ENCODE measurements at places on chromosomes 3 and 15.

DNA sequence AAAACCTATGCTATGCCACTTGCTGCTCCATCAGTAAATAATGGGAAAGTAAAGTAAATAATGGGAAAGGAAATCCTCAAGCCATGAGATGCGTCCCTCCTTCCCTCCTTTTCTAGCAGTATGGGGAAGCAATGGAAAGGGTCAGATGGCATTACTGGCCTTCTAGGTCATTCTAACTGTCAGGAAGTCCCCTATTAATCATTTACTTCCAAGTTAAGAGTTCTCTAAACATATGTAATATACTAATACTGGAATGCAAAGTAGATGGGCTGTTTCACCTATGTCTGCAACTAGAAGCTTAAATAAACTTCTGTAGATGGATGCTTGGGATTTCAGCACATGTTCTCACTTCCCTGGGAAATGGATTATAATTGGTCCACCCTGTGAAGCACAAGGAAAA lies 55.9 kb downstream of the MDFIC2 start:
- DNase-seq: no peak

- DNase-seq: no peak
Measured at GRCh38 chr3:150083655-150084042, 113.0 kb upstream of the PFN2 start.

- no peak for DNase-seq
Measured at GRCh38 chr15:82048811-82049210, 3.0 kb upstream of the MEX3B start.

DNA sequence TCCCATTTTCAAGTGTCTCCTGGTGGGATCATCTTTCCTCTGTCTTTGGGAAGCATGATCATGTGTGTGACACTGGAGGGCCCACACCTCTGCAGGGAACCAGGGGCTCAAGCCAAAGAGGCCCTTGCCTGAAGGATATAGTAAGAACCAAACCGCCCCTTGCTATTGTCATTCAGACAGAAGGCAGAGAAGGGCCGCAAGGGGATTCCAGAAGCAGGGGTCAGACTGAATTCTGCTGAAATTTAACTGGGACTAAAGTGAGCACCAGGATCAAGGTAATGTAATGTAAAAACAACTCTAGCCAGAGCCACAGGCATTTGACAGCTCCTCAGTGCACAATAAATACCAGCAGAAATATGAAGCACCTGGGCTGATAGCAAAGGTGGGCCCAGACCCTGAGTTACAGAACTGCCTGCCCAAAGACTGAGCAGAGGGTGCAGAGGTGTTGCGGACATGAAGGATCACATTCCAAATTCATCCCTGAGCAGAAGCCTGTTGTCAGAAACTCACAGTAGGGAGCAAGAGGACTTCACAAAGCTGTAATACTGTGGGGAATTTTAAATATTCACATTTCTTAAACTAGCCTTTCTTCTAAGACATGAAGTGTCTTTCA lies 46.0 kb upstream of the RASGRF1 start:
- DNase-seq: no peak

GRCh38 chr3:106836906-106837305 lies 540.3 kb upstream of the CCDC54 start:
- DNase-seq: no peak

GRCh38 chr3:175349168-175349567 lies 490.0 kb downstream of the NAALADL2 start:
- DNase-seq: no peak

DNA sequence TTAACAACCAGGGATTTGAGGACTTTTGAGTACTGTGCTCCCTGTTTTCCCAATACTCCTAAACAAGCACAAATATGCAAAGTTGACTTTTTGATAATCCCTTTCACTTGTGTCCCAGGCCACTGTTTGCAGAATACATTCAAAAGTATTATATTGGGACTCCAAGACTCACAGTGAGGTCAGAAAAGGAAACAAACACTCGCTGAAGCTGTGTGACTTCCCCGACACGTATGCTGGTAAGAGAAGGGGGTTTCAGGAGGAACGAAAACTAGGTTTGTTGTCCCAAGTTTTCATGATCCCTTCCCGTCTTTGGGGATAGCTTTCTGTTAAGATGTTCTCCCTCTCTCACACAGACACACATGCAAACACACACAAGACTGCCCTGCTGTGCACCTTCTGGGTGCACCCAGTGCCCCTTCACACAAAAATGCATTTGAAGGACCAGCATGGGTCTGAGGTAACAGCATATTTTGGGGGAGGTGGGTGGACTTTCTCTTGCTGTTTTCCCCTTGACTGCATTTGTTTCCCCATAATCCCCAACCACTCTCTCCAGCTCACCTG lies 225.2 kb upstream of the PRICKLE2 start:
- DNase-seq: no peak

DNA sequence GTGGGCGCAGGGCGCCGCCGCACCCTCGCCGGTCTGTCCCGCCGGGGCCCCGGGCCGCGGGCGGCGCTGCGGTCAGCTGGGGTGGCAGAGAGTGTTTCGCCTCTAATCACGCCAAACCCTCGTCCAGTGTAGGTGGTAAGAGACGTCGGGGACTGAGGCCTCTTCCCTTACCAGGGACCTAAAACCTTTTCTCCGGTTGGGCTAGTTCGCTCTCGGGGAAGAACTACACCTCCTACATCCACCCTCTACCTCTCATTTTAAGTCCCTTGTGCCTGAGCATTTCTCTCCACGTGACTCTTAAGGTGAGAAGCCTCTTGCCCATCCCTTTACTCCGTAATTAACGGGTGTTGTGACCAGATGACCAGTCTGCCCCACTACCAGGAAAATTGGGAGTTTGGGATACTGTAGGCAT lies 520 bp downstream of the TMEM42 start:
- no peak for DNase-seq

DNA sequence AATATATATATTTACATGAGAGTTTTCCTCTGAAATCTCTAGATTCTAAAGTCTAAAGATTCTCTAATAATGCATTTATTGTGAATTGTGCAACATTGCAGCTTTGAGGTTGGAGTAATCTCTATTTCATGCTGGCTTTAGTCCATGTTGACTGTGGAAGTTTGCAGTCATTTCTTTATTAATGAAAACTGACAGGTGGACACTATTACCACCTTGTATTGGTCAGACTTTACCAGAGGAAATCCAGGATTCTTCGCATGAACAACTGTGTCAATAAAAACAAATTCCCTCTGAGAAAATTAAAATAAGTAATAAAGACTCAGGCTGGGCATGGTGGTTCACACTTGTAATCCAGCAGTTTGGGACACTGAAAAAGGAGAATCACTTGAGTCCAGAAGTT lies 274.1 kb downstream of the SHQ1 start:
- no peak for DNase-seq

DNA sequence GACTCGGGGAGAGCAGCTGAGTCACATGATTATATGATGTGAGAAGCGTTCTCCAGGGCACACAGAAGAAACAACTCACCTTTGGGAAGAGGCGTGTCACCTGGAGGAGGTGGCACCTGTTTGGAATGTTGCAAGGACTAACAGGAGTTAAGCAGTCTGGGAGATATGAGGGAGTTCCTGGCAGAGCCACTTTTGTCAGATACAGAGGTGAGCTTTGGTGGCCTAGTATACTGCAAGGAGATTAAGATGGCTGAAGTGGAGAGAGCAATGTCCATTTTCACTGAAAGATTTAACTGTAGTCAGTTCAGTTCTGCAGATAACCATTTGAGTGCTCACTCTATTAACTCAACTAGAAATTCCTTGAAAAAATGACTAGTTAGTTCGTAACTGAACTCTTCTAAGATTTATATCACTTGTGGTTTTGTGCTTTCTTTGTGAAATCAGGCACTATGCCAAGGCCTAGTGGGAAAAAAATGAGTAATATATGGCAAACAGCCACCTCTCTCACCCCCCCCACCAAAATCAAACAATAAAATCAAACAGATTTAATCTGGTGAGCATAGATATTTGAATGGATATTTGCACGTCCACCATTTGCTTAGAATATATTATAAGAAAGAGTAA lies 61.3 kb downstream of the CRYBG3 start:
- DNase-seq: no peak

GRCh38 chr15:62052713-62053112 lies 7.5 kb downstream of the VPS13C start:
- no peak for DNase-seq

GRCh38 chr15:40917585-40917984 lies 11.6 kb upstream of the DLL4 start:
- no peak for DNase-seq

GRCh38 chr3:155568295-155568694 lies 176.6 kb downstream of the PLCH1 start:
- no peak for DNase-seq

DNA sequence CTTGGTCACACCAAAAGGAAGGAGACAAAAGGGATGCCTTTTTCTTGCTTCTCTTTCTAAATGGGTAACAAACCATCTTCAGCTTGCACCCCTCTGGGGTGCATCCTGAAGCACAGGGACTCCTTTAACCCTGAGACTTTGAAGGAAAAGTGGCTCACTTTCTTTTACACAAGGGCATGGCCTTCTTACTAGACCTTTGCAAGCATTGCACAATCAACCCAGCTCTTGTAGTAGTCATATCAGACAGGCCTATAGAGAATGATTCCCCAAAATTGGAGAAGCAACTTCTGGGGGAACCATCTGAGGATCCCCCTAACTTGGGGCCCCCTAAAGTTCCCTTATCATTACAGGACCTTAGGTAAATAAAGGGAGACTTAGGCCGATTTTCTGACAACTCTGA lies 56.1 kb upstream of the GK5 start:
- no peak for DNase-seq

DNA sequence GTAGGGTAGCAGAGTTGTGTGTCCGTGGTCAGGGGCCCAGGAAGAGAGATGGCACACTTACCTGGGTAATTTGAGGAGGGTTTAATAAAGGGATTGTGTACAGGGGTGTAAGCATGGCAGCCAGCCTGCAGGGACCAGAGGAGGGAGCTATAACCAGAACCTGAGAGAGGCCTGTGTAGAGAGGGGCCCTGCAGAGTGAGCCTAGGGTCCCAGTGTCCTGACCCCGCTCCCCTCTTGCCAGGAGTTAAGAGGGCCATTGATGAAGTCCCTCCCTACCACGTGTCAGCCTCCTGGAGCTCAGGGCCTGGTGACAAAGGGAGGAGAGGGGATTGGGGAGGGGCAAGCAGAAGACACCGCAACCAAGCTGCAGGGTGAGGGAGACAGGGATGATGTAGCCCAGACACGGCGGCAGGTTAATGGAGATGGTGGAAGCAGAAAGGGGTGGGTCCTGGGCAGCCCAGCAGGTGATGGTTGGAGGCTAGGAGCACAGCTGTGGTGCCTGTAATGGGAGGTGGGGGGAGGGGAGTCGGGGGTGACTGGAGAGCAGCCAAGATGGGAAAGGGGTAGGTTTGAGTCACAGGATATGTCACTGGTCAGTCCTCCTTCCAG lies 165.4 kb upstream of the TOPAZ1 start:
- no peak for DNase-seq

DNA sequence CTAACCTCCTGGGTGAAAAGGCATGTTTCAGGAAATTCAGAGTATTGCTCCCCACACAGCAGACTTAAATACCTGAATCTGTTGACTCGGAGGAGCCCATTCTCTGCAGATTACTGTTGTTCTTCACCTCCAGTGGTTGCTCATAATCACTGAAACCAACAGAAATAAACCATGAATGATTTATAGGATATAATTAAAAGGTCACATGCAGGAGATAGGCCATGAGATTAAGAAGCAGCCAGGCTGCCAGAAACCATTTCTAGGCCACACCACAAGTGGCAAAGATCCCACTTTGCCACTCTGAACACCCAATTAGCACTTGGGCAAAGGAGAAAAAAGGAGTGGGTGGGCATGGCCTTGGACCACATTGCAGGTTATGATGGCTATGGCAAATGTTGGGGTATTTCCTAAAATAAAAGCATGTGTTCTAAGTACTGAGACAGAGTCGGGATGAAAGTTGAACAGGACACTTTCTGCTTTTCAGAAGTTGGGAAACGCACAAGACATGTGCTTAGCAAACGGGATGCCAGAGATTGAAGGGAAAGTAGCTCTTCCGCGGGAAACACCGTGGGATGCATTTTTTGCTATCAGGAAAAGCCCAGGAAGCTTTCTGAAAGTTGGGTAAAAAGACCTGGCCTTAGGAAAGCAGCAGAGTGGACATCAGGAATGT lies 1.5 kb downstream of the CDC25A start:
- DNase-seq: no peak

DNA sequence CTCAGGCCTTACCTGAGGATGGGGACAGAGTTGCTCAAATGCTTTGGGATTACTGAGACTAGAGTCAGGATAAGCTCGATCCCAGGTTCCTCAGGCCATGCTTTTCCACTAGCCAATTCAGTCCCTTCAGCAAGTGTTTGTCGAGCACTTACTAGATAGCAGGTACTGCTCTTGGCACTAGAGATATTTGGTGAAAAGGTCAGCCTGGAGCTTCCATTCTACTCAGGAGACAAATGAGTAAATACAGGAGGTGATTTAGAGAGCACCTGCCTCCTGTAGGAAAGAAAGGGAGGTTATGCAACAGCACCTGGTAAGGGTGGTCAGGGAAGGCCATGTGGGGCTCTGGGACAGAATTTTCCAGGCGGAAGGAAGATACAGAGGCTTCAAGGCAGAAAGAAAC lies 99.9 kb downstream of the CACNA1D start:
- DNase-seq: no peak

DNA sequence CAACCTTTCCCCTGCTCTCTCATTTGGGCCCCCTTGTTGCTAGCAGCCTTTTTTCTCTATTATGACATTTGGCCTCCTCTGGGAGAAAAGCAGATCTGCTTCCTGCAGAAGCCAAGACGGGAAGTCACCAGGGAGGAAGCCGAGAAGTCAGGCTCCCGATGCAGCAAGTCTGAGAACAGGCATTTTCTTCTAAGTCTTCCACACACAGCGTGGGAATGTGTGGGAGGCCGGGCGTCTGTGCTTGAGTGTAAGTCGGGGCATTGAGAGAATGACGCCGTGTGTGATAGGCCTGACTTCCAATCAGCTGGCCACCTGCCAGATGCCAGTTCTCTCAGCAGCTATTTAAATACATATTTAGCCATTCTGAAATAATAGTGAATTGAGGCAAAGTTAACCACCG lies 75.8 kb upstream of the FAM98B start:
- no peak for DNase-seq

- no peak for DNase-seq
Measured at GRCh38 chr3:67381667-67382272, 272.6 kb downstream of the SUCLG2 start.

- no peak for DNase-seq
Measured at GRCh38 chr15:64456634-64457108, 3.7 kb upstream of the ZNF609 start.

DNA sequence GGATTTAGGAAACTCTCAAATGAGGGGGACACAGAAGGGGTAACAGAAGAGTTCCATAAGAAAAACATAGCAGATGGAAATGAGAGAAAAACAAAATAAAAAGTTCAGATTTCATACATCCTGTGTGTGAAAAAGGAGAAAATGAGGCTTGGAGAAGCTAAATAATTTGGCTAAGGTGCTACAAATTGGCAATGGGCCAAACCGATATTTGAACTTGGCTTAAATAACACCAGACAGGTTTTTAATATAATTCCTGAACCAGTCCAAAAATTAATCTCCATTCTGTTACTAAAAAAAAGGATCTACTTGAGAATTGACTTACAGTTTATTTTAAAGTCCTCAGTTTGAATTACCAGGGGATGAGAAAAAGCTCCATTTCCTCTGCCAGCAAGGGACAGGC lies 342.9 kb upstream of the DPH6 start:
- DNase-seq: no peak
